ENCODE measurements at places on chromosomes 13 and 19.

- DNase-seq = no peak
Observed at GRCh38 chr19:1691589-1692290, 39.3 kb upstream of the TCF3 start.

DNA sequence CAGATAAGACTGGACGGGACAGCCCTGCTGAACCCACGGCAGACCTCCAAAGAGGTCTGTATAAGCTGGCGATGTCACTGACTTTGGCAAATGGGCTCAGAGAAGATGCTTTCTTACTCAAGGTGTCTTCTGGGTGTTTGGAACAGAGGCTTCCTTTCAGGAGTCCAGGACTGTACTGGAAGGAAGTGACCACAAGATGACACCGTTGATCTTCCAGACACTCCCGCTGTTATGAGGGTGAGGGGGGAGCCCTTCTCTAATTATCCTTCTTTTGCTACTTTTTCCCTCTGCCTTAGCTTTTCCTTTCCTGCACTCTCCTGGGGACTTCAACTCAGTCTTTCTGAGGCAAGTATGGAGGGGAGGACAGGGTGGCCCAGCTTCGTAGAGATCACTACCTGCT, 65.2 kb upstream of the ZNF599 start:
- no peak for DNase-seq

- no peak for DNase-seq
Observed at GRCh38 chr19:32802840-32803239, 66.7 kb downstream of the SLC7A9 start.

- no peak for DNase-seq
Observed at GRCh38 chr13:29589234-29589633, 6.3 kb downstream of the SLC7A1 start.

DNA sequence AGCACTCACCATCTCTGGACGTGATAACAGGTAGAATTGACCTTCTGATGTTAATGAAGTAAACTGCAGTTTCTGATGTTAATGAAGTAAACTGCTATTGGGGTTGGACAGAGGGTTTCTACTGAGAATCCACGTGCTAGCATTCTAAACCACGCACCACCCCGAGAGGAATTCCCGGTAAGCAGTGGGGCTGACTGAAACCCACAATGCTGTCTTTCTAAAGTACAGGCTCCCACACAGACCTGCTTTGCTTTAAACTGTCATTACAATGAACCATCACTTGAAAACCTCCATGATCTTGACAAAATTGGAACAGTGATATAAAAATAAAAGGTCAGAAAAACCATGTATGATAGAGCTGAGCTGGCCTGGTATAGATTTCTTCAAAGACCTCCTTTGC, 559.0 kb downstream of the FGF9 start:
- no peak for DNase-seq

- DNase-seq = no peak
Observed at GRCh38 chr13:92602560-92602959, 624.0 kb upstream of the GPC6 start.

DNA sequence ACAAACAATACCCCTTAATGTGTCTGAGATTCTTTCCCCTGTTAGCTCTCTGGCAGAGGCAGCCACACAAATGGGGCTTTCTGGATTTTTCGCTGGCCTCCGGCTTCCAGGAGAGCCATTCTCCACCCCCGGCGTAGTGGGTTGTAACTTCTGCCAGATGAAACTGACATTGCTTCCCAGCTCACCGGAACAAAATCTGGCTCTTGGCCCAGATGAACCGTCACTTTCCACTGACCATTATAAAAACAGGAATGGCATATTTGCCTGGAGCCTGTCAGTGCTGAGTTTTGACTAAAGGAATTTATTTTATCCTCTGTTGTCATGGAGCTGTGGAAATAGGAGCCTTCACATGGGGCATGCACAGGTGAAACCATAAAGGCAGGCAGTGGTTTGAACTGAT, 120.6 kb upstream of the GPR12 start:
- DNase-seq = no peak

- DNase-seq = no peak
Observed at GRCh38 chr19:55345818-55346724, 6.4 kb downstream of the KMT5C start.

- DNase-seq = no peak
Observed at GRCh38 chr19:54521022-54521859, 18.6 kb downstream of the LAIR2 start.

DNA sequence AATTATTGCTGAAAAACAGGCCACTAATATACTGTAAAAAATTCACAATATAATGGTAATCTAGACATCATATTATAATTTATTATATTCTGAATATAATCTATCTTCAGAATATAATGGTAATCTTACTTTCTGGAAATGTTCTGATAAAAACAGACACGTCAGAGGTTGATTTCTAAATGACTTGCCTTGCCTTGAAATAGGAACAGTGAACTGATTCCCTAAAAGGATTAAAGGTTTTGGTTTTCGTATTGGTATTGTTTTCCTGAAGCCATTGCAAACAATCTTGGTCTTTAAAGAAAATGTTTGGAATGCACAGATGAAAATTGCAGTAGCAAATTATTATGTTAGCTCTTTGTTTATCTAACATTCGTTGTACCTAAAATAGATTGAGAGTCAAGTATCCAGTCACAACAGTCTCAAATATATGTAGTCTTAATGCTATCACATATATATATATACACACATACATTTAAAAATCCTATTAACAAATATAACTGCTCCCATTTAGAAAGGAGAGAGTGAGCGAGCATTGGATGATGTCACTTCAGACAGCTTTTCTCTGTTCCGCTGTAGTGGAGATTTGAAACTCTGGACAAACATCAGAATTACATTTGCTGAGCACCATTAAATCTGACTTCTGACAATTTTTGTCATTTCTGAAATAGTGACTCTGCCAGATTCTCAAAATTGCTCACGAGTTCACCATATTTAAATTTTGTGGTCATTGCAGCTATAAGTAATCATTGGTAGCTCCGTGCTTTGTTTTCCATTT, 1.7 kb downstream of the ITM2B start:
- no peak for DNase-seq

GRCh38 chr13:45331123-45331619, 9.8 kb downstream of the TPT1 start:
- DNase-seq = no peak

DNA sequence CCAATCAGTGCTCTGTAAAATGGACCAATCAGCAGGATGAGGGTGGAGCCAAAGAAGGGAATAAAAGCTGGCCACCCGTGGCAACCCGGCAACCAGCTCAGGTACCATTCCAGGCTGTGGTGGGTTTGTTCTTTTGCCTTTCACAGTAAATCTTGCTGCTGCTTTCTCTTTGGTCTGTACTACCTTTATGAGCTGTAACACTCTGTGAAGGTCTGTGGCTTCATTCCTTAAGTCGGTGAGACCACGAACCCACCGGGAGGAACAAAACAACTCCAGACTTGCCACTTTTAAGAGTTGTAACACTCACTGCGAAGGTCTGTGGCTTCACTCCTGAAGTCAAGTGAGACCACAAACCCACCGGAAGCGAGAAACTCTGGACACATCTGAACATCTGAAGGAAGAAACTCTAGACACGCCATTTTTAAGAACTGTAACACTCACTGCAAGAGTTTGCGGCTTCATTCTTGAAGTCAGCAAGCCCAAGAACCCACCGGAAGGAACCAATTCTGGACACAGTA, 16.5 kb upstream of the SPACA6 start:
- DNase-seq = no peak

- no peak for DNase-seq
Observed at GRCh38 chr19:55693336-55693974, 18.4 kb downstream of the EPN1 start.

GRCh38 chr19:5913739-5914357, at the start of gene CAPS:
Gene CAPS (plus strand): TSS chr19:5914254. CDS start chr19:5914407, 153 bp downstream.
- no peak for DNase-seq

DNA sequence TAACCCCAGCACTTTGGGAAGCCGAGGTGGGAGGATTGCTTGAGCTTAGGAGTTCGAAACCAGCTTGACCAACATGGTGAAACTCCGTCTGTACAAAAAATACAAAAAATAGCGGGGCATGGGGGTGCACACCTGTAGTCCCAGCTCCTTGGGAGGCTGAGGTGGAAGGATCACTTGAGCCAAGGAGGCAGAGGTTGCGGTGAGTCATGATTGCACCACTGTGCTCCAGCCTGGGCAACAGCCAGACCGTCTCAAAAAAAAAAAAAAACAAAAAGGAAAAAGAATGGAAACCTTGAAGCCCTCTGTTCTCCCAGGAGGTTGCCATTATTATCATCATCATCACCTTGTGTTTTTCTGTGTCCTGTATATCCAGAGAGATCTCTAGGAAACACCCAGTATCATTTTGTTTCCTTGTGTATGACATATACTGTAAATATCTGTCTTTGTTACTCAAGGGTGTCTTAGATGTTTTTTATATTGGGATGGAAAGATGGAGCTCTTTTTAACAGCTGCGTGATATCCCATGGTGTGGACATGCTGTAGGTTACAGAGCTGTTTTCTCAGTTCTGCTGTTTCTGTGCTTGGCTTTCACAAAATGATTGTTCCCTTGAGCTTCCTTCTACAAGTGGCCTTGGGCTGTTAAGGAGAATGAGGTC, 11.8 kb downstream of the CHAF1A start:
- DNase-seq = no peak

GRCh38 chr19:45075301-45076028, 813 bp downstream of the ZNF296 start:
- DNase-seq = peak; percentile 41

DNA sequence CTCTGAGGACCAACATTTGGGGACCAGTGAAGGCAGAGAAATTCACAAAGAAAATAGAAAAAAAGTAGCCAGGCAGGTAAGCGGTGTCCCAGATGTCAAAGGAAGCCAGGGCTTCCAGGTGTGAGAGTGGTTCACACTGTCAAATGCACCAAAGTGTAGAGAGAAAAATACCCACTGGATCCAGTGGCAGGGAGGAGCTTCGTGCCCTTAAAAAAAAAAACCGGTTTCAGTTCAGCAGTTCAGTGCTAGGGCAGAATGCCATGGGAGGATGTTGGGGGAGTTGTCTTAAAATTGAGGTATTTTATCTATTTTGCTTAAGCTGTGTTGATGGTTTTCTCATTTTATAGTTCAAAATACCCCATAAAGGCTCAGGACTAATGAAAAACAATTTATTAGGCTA, 47.8 kb upstream of the C1QTNF9 start:
- no peak for DNase-seq

DNA sequence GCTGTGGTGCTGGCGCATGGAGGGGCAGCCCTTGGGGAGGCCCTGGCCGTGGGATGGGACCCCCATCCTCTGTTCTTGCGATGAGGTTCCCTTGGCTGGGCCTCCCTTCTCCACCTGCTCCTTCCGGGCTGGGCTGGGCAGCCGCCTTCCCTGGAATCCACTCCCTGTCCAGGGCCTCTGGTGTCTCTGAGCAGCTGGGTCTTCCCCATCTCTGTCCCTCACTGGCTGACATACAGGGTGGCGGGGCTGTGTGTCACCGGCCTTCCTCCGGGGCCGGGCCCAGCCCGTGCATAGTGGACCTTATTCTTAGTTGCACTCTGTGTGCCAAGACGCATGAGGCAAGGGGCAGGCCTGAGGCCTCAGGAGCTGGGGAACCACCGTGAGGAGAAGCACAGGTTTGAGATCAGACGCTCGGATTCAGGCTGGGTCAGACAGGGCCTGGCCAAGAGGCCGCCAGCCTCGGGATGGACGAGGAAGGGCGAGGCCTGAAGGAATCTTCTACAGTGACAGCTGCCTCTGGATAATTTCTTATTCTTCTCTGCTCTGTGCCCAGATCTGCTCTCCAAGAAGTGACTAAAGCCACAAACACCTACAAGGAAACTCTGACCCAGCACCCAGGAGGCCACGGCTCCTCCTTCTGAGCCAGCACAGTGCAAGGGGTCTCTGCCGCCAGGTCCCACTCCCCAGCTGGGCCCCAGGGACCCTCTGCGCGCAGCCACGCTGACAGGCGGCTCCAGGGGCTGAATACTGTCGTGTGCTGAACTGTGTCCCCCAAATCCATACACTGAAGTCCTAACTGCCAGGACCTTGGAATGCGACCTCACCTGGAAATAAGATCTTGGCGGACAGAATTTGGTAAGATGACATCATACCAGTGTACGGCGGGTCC, 11.0 kb downstream of the SGTA start:
- DNase-seq = no peak

- DNase-seq = no peak
Observed at GRCh38 chr13:93775507-93776108, 549.0 kb downstream of the GPC6 start.

- no peak for DNase-seq
Observed at GRCh38 chr19:49554701-49555181, 25.6 kb downstream of the NOSIP start.

GRCh38 chr13:62360609-62361008, 945.0 kb upstream of the PCDH20 start:
- no peak for DNase-seq

GRCh38 chr13:51919531-51919930, 57.8 kb downstream of the CCDC70 start:
- no peak for DNase-seq

DNA sequence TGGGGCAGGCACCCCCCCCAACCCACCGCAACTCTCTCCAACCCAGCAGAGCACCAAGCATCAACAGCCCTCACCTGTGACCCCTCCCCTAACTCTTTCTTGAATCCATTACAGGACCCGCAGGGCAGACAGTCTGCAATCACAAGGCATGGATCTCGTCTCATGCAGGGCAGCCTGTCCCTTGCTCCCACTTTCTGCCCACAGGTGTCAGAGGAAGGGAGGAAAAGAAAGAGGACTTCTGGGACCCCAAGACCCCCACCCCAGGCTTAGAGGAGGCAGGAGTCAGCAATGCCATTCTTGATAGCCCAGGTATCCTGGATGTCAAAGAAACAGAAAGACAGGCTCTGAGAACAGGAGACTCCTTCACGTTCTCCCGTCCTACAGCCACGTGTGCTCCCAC, 47.4 kb upstream of the TUBGCP3 start:
- DNase-seq = no peak

GRCh38 chr19:56137405-56137804, 3.7 kb upstream of the ZNF444 start:
- DNase-seq = no peak

DNA sequence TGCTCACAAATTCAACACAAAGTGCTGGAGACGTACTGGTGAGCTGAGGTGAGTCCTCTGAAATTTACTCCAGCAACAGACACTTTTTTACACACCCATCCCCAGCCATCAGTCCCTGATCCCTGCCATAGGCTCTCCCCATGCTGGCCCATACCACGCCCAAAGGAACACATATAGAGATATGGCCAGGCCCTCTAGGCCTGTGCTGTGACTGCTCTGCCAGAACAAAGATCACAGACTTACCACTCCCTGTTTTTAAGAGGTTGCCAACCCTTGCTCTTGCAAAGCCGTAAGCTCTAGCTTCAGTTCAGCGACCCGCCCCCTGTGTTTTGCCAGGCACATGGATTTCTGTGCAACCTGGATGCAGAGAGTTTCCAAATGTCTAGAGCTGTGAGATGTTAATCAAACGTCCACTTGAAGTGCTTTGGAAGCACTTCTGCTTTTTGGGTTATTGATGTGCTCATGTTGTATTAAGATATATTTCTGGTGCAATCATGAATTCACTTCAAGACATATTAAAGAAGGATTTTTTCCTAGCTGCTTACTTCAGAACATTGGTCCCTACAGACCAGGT, 59.7 kb downstream of the DLEU7 start:
- DNase-seq = no peak

GRCh38 chr13:98214707-98215106, 37.6 kb upstream of the RNF113B start:
- DNase-seq = no peak
